ENCODE measurements at places on chromosomes 5 and 9. TPM values are rescaled to one million over a fixed set of nuclear protein-coding genes. Genes with fewer than 3 reads are reported as not detected.

GRCh38 chr9:92740009-92740408 is 24.6 kb downstream of the BICD2 start:
- H3K27ac ChIP-seq = peak overlapping the region; percentile 49
- H3K4me1 ChIP-seq = peaks cover 22% of the 10 kb centered on the region
- DNase-seq = peak; percentile 78
- H3K36me3 ChIP-seq = no peaks in the 10 kb centered on the region
- no peaks in the 10 kb centered on the region for H3K27me3 ChIP-seq
- H3K4me3 ChIP-seq = no peak overlapping the region

DNA sequence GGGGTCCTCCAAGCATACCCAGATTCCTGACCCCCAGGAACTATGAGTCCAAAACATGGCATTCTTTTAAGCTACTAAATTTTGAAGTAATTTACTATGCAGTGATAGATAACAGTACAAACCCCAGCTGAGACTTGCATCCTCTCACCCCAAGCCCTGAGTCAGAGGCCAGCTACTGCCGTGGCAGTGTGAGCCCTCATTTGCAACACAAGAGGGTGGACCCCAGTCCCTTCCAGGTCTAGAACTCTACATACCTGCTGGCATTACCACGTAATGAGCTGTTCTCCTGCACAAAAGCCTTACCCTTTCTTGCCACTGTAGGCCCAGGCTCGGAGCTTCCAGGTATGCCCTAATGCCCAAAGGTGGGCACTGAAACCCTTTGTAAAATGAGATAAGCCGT is 108.6 kb upstream of the ERCC6L2 start:
- no peak overlapping the region for H3K4me3 ChIP-seq
- no peak for DNase-seq

Gene RAD17
- total RNA-seq = 26.8 TPM

GRCh38 chr9:69093471-69094103 is 58.0 kb downstream of the FXN start:
- H3K27ac ChIP-seq = no peak overlapping the region
- no peaks in the 10 kb centered on the region for H3K36me3 ChIP-seq
- peaks cover 7% of the 10 kb centered on the region for H3K4me1 ChIP-seq
- DNase-seq = no peak
- no peak overlapping the region for H3K4me3 ChIP-seq
- H3K27me3 ChIP-seq = no peaks in the 10 kb centered on the region

Gene PCDHGA4
- total RNA-seq = 6.8 TPM

GRCh38 chr9:110173322-110173642 is 34.7 kb downstream of the C9orf152 start:
- no peak for DNase-seq
- H3K4me1 ChIP-seq = peaks cover 5% of the 10 kb centered on the region
- H3K4me3 ChIP-seq = no peak overlapping the region
- H3K36me3 ChIP-seq = peaks cover 42% of the 10 kb centered on the region
- H3K27me3 ChIP-seq = no peaks in the 10 kb centered on the region

Gene SPINK7
- not detected for total RNA-seq
